HCT116 (cell line): ENCODE measurements at places on chromosomes 3 and 15. TPM values are rescaled to one million over a fixed set of nuclear protein-coding genes. Genes with fewer than 3 reads are reported as not detected.

Gene WDR49
- 0.34 TPM for total RNA-seq

Gene CLDN18
- 0.17 TPM for total RNA-seq

Gene DGKG
- 4.8 TPM for total RNA-seq

Gene EOMES
- total RNA-seq: 1.4 TPM

DNA sequence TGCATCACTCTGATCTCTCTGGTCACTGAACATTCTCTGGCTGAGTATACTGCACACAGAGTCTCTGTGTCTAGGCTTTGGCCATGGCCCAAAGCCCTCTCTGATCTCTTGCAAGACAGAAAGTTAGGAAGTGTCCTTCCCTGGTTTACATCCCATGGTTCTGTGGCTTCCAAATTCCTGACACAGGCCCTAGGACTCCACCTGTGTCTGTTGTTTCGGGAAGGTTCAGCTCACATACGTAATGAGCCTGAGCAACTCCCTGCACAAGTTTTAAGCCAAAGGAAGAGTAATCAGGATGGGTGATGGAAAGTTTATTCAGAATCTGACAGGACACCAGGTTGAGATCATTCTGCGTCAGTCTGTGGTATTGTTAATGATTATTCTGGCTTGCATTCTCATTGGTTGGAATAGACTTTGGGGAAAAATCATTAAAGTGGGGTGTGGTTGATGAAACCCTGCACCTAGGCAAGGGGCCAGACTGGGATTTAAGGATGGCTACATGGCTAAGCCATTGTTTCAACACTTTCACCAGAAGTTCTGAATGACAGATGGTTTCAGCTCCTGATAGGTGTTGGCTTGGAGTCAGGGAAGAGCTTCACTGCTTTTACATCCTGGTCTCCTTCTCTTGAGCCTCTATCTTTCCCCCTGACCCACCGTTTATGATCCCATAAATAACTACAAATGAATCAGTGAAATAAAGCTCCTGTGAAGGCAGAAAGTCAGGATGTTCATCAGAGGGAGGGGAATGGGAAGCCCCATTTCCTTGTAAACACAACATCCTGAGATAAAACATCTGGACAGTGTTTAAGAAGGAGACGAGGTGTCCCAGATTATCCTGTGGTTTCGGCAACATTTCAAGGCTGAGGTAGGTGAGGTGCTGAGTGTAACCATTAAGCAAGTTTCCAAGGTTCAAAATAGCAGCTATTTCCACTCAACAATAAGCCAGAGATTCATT is 14.1 kb downstream of the LCMT2 start:
- DNase-seq: no peak

DNA sequence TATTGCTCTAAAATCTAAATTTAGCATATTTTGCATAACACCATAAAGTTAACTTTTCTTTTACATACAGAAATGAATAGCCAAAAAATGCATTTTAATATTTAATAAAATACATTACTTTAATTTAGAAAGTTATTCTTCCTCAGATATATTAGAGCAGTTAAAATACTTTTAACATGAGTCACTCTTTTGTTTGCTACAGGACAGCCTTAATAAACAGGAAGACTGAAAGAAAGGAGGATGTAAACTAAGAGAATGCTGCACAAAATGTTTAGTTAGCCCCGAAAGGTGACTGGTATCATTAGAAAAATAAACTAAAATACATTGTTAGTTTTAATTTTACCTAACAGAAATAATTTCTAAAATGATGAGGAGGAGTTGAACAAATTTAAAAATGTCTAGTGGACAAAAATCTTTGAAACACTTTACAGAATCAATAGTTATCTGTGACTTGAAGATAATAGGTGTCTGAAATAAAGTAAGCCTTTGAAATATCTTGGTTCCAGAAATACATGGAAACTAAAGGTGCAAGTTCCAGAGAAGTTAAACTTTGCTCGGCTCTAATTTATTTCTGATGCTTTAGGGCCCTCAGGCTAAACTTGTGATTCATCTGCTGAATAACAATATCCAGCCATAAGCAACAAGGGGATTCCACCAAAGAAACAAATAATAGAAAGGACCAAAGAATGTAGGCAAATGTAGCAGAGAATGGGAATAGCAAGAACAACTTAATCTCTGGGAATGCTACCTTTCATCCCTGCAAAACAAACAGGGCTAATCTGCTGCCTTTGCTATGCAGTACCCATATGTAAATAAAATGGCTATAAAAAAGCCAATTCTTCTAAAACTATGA is 138.3 kb upstream of the UBP1 start:
- no peak for DNase-seq

DNA sequence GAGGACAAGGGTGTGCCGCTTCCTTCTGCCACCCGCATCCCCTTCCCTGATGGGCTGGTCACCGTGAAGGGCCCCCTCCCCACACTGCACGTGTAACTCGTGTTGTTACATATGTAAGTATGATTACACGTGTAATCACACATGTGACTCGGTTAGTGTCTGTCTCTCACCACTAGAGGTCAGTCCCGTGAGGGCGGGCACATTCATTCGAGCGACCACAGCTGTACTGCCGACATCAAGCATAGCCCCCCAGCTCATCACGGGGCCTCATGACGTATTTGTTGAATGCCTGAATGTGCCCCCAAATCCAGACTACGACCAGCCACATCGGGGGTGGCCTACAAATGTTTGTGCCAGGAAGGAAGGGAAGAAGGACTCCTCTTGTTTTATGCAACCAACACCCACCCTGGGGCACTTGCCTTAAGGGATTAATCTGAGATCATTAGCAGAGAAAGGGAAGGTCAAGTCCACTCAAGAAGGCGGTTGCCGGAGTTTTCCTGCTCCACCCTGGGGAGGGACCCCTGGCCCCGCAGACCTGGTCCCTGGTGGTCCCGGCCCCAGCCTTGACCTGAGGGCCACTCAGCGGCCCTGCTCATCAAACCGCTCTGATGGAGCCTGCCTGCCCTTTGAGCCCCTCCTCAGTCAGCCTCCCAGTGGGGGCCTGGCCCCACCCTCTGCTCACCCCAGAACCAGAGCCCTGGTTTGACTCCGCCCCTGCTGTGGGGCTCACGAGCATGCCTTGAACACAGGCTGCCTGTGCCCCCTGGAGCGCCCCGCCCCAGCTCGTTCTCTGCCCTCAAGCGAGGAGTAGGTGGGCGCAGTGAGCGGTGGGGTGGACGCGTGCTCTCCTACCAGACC is 52.8 kb downstream of the RGMA start:
- DNase-seq: peak; percentile 37
